ENCODE measurements at places on chromosomes 7 and 10.

- no peak for DNase-seq
Observed at GRCh38 chr7:1468643-1469298, 9.5 kb upstream of the MICALL2 start.

DNA sequence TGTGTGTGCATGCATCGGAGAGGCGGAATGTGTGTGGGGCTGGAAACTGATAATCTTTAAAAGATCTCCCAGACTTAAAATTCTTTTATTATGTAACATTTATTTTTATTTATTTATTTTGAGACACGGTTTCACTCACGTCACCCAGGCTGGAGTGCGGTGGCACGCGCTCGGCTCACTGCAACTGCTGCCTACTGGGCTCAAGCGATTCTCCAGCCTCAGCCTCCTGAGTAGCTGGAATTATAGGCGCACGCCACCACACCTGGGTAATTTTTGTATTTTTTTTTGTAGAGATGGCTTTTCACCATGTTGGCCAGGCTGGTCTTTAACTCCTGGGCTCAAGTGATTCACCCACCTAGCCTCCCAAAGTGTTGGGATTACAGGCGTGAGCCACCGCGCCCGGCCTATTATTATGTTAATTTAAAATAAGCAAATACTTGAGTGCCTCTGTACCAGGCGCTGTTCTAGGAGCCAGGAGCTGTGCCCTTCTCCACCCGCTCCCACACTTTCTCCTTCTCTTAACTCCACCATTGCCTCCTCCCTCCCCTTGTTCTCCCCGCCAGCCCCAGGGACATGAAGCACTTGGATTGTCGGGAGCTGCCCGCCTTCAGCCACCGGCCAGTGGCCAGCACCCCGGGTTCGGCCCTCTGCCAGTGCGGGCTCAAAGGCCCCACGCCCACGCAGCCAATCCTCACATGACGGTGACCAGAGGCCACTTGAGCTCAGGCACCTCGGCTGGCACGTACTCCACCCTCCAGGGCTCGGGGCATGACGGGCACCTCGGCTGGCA, 163.6 kb downstream of the DNAJB6 start:
- no peak for DNase-seq

DNA sequence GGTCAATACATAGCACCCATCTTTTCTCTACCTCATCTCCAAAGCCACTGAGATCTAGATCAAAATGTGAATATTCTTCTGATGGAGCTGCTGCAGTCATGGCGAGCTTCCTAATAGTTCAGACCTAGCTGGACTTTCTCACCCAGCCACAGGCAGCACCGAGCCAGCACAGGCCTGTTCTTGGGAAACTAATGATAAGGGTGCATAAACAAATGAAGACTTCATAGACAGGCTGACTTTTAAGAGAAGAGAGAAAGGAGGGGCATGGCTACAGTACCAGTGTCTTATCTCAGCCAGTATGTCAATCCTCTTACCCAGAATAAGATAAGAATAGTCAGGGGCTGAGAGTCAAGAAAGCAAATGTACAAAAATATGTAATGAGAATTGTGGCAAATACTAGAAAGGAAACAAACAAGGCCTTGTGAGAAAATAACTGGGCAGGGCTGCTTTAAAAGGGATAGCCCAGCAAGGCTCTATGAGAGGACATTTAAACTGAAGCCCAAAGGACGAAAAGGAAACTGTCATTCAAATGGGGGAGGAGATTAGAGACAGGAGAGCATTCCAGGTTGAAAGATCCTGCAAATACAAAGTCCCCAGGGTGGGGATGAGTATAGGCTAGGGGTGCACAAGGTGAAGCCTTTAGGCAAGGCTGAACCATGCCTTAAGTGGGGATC, 21.8 kb upstream of the CDK14 start:
- no peak for DNase-seq

- no peak for DNase-seq
Observed at GRCh38 chr10:10647331-10647730, 370.3 kb upstream of the CELF2 start.

DNA sequence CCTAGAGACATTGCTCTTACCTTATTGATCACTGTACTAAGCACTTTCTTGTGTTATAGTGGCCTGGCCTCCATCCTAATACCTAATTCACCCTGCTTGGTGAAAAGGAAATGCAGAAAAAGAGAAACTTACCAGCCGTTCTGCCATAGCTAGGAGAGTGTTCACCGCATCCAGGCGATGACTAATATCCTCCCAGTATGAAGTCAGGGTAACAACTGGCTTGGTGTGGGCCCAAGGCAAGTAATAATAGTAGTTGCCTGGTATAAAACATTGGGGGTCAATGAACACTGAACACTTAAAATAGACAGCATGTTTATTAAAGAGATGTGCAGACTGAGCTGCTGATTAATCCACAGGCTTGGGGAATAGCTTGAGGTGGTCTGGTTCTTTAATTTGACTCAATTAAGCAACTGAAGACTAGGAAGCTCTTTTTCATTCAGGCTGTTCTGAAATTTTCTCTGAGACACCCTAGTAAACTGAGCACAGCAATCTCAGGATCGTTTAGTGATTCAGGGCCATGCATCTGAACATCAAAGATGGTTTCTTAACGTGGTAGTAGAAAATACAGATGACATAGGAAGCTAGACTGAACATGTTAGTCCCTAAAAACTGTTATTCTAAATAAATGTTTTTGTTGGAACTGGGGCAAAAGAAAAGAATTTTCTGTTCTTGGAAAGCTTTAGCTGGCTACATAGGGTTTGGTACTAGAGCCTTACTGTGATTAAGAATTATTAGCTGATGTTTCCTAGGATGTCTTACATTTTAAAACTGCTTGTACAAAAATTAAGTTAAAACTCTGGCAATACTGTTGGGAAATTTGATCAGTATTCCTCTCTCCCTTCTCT, 102.2 kb downstream of the MYOF start:
- DNase-seq = no peak

DNA sequence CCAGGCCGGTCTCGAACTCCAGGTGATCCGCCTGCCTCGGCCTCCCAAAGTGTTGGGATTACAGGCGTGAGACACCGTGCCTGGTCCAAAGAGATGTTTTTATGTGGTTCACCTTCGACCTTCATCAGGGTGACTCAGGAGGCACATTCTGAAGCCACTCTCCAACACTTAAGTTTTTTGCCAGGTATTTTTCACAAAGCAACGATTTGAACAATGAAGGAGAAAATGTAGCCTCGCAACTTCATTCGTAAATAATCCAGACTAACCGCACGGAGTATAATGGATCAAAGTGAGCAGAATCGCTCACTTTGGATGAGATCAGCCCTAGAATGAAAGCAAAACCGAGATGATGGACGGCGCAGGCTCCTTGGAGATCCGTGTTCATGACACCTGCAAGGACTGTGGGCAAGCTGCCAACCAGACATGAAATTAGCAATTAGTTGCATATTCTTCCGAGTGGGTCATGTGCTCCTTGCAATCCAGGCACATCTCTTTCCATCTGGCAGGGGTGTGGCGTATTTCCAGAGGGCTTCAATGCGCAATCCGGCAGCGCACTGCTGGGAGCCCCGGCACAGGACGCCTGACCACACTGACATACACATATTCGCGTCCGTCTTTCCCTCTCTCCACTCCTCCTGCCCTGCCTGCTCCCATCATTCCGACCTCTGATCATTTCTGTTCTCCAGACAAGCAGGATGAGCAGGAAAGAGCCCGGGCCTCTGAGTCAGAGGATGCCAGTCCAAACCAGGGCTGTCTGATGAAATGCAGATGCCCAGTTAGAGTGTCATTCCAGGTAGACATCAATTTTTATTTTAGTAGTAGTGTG, 148.4 kb downstream of the KLF6 start:
- DNase-seq = peak; percentile 90

DNA sequence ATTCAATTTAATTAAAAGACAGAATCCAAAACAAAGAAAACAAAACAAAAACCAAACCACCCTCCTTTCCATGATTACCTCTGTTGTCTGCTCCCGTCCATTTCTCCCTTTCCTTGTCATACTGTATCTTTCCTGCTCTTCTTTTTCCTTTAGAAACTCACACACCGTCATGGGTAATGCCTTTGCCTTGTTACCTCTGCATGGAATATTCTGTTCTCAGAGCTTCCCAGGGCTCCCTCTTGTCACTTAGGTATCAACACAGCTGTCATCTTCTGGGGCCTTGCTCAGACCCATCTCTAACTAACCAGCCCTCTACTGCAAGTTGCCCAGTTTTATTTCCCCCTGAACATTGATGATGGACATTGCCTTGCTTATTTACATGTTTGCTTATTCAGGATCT, 30.2 kb upstream of the GIMAP8 start:
- DNase-seq = no peak

DNA sequence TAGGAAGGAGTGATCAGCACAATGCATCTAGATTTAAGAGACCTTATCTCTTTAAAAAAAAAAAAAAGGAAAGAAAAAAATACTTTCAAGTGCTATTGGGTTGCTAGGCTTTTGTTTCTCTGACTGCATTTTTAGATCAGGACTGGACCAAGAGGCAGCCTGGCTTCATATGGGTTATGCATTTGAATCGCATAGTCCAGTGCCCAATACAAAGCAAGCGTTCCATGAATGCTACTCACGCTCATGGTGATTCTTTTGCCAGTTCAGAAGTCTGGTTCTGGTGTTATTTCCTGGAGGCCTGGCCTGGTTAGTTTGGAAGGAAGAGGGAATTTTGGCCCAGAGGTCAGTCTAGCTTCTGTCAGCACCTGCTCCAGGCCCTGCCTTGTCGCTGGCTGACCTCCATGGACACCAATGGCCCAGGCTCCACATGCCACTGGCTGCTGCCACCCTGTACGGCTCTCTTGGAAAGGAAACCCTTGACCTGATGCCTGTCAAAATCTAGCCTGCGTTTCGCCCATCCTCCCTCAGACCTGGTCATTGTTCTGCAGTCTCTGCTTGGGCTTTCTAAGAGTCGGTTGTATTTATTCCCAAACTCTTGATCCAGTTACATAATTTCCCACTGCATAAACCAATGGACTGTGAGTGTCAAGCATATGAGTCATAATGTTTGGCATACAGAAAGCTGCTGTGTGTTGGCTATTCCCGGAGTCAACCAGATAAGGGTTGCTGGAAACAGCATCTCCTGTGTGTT, 74.3 kb upstream of the MKX start:
- no peak for DNase-seq

GRCh38 chr7:97149843-97150242, 32.3 kb downstream of the SDHAF3 start:
- DNase-seq = no peak

GRCh38 chr10:126402721-126403695, 14.7 kb upstream of the ADAM12 start:
- no peak for DNase-seq

GRCh38 chr10:130743751-130744271, 567.7 kb downstream of the TCERG1L start:
- DNase-seq = no peak

- DNase-seq = no peak
Observed at GRCh38 chr7:70710011-70710480, 421.9 kb upstream of the GALNT17 start.

- DNase-seq = no peak
Observed at GRCh38 chr7:121504482-121504881, 108.4 kb upstream of the FAM3C start.

- no peak for DNase-seq
Observed at GRCh38 chr10:19920075-19920726, 104.0 kb downstream of the PLXDC2 start.

GRCh38 chr7:107874605-107875446, 16.2 kb upstream of the DLD start:
- peak; percentile 45 for DNase-seq

DNA sequence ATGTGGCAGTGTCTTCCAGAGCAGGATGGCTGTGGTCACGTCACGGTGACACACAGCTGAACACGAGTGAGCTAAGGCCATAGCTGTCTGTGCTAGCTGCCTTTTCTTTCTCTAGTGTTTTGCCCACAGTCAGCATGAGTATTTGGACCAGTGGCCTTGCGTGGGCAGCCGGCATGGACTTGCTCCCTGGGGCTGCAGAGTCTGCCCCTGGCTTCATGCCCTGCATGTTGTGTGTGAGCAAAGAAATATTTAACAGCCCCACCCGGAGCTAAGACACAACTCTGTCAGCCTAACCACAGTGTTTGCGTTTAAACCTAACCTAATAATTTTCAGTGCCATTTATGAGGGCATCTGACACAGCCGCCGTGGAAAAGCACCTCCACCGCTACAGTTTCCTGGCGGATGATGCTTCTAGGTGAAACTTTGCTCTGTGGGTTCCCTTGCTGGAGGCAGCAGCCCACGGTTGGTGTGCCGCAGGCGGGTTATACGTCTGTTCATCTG, 14.6 kb downstream of the CHST12 start:
- DNase-seq = peak; percentile 7

DNA sequence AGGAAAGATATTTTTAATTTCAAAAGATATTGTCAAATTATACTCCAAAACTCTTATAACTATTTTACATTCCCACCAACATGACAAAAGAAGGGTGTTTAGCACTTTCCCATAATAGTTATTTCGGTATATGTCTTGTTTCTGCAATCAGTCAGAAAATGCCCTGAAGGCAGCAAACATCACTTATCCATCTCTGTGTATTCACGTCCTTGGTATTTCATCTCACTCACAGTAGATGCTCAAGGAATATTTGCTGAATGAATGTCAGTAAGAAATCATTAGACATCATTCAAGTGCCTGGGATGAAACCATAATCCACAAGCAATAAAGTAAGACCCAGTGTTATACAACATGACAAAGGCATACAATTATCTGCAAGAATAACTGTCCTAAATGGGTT, 112.7 kb downstream of the GFRA1 start:
- no peak for DNase-seq

- no peak for DNase-seq
Observed at GRCh38 chr7:133364959-133365690, 112.2 kb downstream of the EXOC4 start.

All from COR-L47 (cell line).